ENCODE measurements at places on chromosomes 13 and 19.

DNA sequence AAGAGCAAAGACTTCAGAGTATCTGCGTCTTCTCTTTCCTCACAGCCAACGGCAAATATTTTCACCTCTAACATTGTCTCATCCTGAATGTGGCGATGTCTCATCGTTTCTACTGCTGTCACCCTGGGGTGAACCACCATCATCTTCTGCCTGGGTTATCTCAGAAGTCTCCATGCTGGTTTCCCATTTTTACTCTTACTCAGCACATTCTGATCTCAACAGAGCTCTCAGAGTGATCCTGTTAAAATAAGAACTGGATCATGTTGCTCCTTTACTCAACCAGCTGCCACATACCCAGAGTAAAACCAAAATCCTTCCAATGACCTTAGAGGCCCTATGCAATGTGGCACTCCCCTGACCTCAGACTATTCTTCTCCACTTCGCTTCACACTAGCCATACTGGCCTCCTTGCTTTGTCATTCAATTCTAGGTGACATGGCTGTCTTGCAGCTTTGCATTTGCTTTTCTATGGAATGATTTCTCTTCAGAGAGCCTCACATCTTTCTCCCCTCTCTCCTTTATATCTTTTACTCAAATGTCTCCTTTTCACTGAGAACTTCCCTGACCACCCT is 7.8 kb upstream of the OLFM4 start:
- no peak for DNase-seq

- no peak for DNase-seq
Observed at GRCh38 chr19:33906578-33907335, 110.1 kb downstream of the KCTD15 start.

DNA sequence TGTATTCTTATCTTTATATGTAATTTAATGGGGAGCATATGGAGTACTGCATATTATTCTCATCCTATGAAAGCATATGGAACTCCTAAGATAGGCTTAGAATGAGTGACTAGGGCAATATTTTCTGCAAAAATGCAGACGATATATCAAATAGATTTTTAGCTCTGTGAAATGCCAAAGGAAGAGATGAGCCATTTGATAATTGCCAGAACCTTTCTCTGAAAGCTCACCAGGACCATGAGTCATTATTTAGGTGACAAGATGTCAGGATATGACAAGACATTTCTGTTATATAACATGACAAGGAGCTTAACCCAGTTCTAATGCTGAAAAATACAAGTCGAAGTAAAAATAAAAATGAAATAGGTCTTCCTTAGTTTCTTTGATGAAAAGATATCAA is 145.0 kb downstream of the SLITRK6 start:
- DNase-seq: no peak

DNA sequence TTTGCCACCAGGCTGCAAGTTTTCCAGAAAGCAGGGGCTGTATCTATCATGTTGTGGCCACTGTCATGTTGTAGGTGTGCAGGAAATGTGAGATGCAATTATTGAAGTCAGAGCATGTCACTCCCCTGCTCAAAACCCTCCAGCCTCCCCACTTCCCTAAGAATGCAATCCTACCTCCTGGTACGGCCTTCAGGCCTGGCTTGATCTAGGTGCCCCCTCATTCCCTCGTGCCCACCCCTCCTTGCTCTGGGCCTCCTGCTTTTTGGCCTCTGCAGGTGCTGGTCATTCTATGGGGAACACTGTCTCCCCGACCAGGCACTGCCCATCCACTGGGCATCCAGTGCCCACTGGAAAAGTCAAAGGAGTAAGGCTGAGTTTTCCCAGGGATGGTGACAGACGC is 28.5 kb upstream of the MATK start:
- no peak for DNase-seq

DNA sequence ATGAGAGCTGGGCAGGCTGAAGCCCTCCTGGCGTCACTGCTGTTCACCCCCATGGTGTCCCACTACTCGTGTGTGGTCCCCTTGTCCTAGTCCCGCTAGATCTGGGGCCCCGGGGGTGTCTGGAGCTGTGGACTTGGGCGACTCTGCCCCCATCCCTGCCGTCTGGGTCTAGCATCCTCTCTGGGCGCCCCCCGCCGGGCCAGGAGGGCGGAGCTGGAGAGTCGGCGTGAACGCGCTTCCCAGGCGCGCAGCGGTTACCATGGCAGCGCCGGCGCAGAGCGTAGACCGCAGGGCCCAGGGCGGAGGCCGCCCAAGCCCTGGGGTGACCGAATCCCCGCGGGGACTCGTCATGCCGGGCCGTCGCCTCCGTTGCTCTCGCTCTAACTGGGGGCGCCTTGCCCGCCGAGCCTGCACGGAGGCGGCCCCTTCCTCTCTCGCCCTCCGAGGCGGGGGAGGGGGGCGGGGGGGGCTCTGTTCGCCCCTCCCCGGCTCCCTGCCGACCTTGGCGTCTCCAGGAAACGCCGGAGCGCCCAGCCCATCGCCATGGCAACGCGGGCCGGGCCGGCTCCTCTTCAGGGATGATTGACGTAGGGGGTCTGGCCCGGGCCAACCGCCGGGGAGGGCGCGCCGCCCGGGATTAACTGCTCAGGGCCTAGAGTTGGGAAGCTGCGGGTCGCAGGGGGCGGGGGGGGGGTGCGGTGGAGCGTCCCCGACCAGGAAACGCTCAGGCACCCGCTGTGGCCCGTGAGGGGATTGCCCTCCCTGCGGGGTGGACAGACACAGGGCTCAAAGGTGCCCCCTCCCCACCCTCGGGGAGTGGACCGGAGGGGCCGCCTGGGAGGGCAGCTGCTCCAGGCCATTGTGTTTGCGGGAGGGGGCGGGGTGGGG is 8.9 kb downstream of the ISYNA1 start:
- DNase-seq: peak; percentile 79

DNA sequence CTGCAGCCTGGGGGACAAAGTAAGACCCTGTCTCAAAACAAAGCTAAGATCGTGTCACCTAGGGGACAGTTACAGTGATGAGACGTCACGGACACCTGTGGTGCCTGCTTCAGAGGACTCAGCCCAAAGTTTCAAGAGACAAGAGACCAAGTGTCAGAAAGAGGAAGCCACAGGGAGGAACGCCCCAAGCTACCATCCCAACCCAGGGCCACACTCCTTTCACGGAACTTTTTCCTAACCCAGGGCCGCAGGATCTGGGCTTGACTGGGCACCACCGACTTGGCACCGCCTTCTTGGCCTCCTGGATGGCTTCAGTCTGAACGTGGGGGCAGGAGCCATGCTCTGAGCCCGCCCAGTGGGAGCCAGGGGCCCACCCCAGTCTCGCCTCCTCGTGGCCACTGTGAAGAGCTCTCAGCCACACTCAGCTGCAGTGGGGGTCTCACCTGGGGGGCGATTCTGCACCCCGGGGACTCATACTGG is 8.5 kb downstream of the MOB3A start:
- DNase-seq: no peak

- DNase-seq: peak; percentile 57
Observed at GRCh38 chr13:53198736-53199135, 170.1 kb downstream of the OLFM4 start.

DNA sequence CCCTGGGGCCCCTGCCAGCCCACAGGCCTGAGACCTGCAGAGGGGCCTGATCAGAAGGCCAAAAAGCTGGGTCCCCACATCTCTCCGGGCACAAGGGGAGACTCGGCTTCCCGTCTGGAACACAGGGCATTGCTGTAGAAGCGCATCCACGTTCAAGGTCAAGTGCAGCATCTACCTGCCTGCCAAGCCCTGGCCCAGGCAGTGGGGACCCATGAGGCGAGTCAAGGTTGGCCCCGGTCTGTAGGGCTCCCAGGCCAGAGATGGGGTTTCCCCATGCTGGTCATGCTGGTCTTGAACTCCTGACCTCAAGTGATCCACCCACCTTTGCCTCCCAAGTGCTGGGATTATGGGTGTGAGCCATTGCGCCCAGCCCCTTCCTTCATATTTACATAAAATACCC is 13.5 kb upstream of the COMP start:
- no peak for DNase-seq

DNA sequence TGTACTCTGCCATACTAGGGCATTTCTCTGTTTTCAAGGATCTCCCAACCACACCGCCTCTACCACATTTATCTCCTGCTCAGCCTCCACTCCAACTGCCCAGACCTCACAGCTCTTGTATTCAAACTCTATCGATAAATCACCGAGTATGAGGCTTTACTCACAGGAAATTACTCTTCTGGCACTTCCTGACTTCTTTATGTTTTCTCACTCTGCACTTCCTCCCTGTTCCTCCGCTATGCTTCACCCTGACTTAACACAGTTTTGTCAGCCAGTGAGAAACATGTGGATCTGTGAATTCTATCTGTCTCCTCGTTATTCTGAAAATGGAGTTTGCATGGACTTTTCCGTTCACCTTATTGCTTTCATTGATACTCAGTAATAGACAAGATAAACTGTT is 2.6 kb upstream of the CARD8 start:
- no peak for DNase-seq

- DNase-seq: no peak
Observed at GRCh38 chr13:49814551-49815270, 22.2 kb upstream of the KPNA3 start.

GRCh38 chr13:46229251-46229650 is 17.5 kb downstream of the LRRC63 start:
- DNase-seq: no peak

GRCh38 chr19:38932425-38933179 is 1.9 kb downstream of the MRPS12 start:
- DNase-seq: no peak

DNA sequence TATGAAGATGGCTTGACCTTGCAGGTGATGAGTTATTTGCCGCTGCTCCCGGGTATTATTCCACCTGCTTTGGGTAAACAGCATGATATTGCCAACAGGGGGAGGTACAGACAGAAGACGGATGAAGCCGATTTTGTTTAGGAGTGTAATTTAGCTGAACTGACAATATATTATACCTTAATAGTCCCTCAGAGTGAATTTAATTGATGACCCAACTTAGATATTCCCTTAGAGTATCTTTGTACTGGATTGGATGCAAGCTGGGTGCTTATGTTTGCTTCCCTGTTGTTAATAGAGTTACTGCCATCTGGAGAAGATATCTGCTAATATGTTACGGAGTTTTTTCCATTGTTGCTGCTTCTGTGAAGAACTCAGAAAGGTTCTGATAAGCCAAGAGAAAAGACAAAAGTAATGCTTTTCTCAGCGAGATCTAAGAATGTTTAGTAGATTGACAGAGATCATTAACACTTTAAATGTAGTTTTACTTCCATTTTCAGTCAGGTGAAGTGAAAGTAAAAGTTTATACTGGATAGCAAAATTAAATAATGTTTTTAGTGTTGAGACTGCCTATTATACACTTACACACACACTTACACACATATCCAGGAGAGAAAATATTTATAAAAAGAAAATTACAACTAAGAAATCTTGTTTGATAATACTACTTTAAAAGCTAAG is 2220.8 kb upstream of the PCDH20 start:
- DNase-seq: peak; percentile 23

GRCh38 chr19:41787055-41787454 is 9.3 kb upstream of the CEACAM3 start:
- DNase-seq: no peak

- no peak for DNase-seq
Observed at GRCh38 chr13:73167028-73167820, 108.4 kb downstream of the KLF5 start.

DNA sequence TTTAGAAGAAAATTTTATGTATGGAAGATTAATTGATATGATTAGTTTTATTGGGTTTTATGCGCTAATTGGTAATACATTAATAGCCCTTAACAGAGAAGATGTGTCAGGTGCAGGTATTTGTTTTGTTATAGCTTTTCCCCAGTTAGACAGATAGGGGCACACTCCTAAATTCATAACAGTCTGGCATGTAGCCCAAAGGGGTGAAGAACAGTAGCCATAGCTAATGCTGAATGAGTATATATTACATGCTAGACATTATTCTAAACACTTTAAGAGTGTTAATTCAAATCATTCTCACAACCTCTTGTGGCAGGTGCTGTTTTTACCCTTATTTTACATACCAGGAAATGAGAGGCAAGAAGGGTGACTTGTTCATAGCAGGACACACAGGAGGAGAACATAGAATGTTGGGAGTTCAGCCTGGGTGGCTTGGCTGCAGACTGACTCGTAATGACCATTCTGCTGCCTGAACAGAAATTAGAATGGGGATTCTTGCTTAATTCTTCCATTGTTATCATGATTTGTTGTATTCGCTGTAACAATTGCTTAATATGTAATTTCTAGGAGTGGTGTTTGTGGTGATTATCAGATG is 20.1 kb downstream of the PCCA start:
- no peak for DNase-seq

GRCh38 chr13:75050419-75051046 is 431.4 kb downstream of the TBC1D4 start:
- DNase-seq: no peak

GRCh38 chr13:24103782-24104372 is 56.6 kb upstream of the SPATA13 start:
- no peak for DNase-seq

GRCh38 chr19:53103234-53104203 is at the start of gene ZNF160:
Gene ZNF160, minus strand, starts transcription at chr19:53103422. Its CDS starts 17,146 bp downstream, at chr19:53086276.
- DNase-seq: peak; percentile 92

GRCh38 chr13:94286581-94286980 is 192.9 kb downstream of the DCT start:
- no peak for DNase-seq

DNA sequence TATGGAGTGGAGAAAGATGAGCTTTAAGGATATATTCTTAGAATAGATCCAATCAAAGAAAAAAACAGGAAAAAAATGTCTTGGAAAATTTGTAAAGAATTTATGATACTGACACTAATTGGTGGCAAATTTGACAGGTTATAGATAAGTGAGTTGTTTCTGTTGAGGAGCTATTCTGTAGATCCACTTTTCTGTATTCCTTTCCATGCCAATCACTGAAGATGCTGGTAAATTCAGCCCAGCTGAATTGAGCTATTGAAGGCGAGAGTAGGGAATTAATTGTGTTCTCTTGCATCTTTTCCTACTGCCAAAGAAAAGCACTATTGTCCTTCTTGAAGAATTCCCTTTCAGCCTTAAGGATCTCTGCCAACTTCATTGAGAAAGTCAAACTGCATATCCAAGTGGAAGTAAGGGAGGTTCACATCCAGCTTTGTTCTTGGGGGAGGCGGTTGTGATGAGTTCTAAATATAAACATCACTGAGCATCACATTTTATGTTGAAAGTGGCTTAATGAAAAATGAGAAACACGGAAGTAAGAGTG is 113.1 kb downstream of the PCDH9 start:
- DNase-seq: no peak

- DNase-seq: peak; percentile 47
Observed at GRCh38 chr19:6108721-6109633, 1.3 kb downstream of the RFX2 start.

DNA sequence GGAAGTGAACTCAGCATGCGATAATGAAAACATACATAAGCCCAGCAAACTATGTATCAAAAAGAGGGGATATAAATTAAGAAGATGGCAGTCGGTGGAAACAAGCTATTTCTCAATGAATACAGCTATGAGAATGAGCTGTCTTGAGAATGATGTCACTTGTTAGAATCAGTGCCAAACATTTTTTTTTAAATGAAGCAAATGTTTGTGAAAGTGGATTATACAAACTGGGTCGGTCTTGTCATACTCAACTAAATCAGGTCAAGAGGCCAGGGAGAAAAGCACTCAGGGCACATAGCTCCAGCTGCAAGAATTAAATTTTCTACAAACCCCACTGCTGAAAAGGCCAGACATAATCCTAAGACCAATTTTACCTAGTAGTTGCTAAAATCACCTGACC is 1048.4 kb downstream of the SLITRK1 start:
- no peak for DNase-seq
